ENCODE measurements at places on chromosomes 1 and 21.

DNA sequence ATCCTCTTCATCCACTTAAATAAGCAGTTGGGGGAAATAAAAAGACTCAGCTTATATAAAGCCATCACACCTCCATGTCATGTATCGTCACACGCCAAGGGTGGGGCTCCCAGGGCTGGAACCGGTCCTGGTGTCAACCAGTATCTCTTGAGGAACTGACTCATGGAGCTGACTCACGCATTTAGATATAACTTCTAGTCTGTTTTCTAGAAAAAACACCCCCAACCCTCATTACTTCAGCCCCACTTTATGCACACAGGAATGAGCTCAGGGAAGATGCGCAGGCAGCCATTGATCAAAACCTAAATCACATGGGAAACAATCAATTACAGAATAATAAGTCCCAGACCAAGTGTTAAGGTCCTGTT lies 6.9 kb upstream of the IL22RA1 start:
- peak; percentile 67 for DNase-seq

DNA sequence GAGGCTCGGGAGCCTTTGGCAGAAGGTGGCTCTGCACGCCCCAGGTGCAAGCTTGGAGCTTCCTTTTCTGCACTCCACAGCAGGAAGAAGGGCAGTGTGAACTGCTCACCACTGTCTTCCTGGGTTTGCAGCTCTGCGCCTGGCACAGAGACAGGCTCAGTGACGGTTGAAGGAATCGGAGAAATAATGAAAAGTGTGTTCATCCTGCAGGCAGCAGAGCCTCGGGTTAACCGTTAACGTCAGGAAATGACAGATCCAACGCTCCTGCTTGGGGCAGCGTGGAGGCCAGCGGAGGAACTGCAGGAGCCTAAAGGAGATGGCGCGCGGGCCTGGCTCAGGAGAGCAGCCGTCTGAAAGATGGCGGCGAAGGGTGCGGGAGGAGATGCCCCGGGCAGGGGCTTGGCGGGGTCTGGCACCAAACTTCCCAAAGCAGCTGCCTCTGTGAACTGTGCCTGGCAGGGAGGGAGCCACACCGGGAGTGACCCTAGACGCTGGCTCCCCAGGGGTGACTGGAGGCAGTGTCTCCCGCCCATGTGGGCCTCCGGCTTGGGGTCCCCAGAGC lies 10.9 kb upstream of the SAMD11 start:
- peak; percentile 56 for DNase-seq

- DNase-seq, result no peak
Measured at GRCh38 chr1:155645648-155646047, 35.6 kb downstream of the MSTO1 start.

DNA sequence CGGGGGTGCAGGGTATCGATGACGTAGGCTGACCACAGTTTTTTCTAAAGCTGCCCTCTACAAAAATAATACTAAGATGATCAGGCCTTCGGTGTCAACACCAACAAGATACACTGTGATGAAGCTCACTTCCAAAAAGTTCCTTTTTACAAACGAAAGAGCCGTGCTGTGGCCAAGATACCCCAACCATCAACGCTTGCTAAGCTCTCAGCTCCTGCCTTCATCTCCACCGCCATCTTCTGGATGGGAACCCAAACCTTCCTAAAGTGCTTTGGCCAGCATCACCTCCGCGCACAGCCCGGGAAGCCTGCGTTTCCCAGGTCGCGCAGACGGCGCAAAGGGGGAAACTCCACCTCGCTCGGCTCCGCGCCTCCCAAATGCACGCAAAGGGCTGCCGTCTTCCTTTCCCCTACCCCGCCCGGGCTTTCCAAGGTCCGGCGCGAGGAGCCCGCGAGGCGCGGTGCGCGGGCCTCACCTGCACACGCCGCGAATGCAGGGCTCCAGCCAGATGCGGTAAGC lies 541 bp downstream of the USP48 start:
- peak; percentile 82 for DNase-seq

GRCh38 chr1:164602480-164603093 lies 43.6 kb downstream of the PBX1 start:
- peak; percentile 9 for DNase-seq

DNA sequence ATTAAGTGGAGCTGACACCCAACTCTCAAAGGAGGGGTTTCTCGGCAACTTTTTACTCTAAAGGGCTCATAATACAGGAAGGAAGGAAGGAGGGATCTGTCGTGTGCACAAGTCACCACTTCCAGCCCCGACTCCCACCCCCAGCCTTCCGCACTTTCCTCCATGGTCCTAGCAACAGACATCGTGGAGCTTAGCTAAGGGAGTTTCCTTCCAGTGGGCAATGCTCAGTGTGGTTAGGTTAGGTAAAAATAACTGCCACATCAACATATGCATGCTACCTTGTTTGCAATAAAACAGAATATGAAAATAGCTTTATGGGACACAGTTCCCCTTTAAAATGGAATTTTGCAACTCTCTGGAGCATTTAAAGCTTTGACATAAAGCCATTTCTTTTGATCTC lies 35.2 kb downstream of the KANK4 start:
- DNase-seq, result no peak

GRCh38 chr1:104919188-104919587 lies 1169.5 kb downstream of the AMY1C start:
- DNase-seq, result no peak

DNA sequence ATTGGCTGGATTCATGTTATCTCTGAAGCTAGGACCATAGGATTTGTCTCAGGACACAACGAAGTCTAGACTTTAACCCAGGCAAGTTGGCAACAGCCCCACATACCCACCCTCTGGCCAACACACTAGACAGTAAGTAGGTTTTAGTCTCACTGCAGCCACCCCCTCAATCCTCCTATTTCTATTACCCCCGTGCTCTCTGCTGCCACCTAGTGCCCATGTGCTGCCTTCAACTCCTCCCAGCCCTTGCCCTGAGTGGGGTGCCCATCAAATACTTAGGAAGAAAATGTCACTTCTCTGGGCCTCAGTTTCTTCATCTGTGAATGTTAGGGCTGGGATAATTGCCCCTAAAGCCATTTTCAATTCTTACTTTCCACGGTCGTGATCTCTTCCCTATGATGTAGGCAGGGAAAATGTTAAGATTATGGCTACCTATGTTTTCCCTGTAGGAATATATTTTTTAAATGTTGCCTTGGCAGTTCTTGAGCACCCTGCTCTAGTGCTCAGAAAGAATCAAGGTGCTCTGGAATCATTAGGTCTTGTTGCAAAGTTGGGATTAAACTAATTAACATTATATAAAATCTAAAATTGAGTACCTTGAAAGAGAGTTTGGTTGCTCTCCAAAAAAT lies 213.0 kb downstream of the LMX1A start:
- DNase-seq, result peak; percentile 75

GRCh38 chr21:44463724-44464123 lies 8.4 kb downstream of the LRRC3 start:
- DNase-seq, result no peak
